Mucosa of gallbladder (tissue), 1 donor: ENCODE measurements at places on chromosomes 1 and 21. TPM values are rescaled to one million over a fixed set of nuclear protein-coding genes. Genes with fewer than 3 reads are reported as not detected.

FAM76A gene
- 16.8 TPM for total RNA-seq

FUBP1 gene
- 107 TPM for total RNA-seq

IKBKE gene
- total RNA-seq, result 11.7 TPM

TSPEAR gene
- 0.06 TPM for total RNA-seq

- no peak for DNase-seq
Observed at GRCh38 chr1:41353744-41354143, 7.5 kb upstream of the FOXO6 start.

DNA sequence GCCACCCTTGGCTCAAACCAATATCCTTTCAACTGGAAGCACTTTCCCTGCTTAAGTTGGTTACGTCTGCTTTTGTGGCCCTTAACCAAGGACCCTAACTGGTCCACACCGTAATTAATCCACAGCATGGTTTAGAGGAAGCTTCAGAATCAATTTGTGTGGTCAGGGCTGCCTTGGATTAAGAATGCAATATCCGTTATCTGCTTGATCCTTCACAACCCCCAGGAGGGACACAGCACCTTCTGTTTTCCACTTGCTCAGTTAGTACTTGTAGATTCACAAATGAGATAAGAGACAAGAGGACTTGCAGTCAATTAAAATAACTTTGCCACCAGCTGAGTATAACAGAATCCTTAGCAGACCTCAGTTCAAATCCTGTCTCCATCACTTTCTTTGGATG is 56.9 kb upstream of the LRP8 start:
- no peak for DNase-seq

- no peak for DNase-seq
Observed at GRCh38 chr21:33029975-33030461, 4.3 kb downstream of the OLIG2 start.

GRCh38 chr1:158037866-158038359 is 44.5 kb downstream of the KIRREL1 start:
- no peak for DNase-seq

DNA sequence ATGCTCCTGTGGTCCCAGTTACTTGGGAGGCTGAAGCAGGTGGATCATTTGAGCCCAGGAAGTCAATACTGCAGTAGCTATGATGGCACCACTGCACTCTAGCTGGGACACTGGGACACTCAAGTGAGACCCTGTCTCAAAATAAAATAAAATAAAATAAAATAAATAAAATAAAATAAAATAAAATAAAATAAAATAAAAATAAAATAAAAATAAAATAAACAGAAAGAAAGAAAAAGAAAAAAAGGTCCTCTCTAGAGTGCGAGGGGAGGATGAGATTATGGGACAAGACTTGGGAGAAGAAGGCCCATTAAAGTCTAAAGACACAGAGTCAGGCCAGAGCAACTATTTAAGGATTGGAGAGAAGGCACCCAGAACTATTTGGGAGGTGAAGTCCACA is 172.5 kb downstream of the IER5 start:
- DNase-seq, result no peak

DNA sequence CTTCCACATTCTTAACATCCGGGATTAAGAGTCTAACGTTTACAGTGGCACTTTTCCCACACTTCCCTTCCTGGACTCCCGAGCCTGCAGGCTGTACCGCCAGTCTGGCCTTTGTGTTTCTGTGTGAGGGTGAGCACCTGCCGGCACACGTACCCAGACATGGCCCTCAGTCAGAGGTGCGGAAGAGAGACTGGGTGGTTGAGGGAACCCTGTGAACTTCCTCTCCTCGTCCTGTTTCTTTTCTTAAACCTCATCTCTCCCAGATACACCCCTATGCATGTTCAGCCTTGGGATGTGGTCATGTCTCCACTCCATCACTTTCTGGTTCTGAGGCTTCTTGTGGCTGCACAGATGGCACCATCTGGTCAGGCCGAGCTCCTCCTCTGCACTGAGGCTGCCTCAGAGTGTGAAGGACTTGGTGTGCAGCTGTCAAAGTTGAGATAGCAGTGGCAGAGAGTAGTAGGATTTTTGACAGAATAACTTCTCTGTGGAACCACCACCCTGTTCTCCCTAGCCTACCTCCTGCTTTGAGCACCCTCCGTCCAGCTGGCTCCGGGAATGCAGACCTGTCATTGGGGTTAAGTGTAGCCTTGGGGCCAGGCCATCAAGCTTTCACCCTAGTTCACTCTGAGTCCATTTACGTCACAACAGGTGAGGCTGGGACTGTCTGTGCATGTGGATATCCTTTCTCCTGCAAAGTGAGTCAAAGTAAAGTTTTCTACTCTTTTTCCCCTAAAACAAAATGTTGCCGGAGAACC is 31.4 kb downstream of the VASH2 start:
- DNase-seq, result no peak

- DNase-seq, result no peak
Observed at GRCh38 chr1:208818770-208819445, 574.7 kb upstream of the PLXNA2 start.

DNA sequence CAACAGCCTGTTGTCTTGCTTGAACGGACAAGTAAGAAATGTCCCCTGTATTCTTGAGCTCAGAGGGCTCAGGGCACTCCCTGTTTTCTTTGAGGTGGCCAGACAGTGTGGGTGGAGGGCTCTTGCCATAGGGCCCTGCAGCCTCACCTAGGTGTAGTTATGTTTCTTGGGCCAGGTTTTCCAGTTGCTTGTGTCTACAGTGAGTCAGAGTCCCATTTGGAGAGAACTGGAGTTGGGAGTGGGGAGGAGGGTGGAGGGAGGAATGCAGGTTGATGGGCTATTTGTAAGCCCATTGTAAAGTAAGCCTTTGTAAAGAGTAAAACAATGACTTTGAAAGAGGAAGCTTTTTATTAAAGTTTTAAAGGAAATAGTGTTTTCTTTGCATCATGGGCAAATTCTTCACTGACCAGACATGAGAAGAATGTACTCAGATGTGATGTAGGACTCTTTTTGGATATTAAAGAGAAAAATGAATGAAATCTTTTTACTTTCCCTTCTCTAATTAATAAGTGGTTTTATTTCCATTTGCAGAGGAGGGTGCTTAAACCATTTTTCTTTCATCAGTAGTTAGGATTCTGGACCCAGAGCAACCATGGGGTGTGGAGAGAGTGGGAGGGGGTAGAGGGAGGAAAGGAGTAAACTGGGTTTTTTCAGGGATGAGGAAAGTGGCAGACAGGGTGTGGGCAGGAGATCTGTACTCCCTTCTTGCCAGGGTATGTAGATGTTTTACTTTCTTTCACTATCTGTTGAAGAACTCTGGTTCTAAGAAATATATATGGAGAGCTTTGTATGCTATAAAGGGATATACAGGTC is 45.1 kb upstream of the MACF1 start:
- no peak for DNase-seq

DNA sequence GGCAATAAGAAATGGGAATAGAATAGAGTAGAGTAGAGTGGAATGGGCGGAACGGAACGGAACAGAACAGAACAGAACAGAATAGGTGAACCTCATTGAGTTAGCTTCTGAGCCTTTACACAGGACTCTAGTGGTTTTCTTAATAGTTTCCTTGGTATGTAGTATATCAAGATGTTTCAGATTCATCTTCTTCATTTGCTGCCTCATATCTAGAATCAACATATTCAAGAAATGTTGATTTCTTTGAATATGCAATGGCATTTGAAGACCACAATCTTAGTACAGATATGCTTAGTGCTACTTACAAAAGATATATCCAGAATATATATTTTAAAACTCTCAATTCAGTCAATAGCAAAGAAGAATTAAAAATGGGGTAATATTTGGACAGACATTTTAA is 133.8 kb downstream of the TSEN15 start:
- DNase-seq, result no peak

DNA sequence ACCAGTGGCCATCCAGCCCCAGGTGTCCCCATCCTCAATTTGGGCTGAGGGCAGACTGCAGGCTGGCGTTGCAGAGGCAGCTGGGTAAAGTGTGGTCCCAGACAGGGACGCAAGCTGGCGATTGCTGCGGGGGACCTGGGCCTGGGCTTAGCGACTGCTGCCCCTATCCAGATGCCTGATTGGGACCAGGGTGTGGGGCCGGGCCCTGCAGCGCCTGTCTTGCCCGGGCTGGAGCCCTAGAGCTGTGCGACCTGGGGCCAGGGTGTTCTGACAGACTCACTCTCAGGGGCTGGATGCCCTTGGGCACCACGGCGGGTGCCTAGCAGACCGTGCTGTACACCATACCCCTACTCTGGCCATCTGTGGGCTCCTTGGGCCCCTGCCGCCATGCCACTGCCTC is 16.2 kb upstream of the FAAP20 start:
- no peak for DNase-seq

DNA sequence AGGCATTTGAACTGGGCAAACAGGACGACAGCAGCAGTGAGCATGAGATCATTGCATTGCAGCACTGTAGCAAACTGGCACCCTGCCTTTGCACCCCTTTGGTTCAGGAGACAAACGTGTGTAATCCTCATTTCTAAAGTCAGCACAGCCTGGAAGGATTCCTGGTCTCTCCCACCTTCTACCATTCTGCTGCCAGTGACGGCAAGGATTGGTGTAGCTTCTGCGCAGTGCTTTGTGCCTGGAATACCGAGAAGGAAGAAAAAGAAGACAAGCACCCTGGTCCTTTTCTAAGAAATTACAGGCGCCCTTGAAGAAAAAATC is 805.3 kb downstream of the USP25 start:
- DNase-seq, result peak; percentile 75

DNA sequence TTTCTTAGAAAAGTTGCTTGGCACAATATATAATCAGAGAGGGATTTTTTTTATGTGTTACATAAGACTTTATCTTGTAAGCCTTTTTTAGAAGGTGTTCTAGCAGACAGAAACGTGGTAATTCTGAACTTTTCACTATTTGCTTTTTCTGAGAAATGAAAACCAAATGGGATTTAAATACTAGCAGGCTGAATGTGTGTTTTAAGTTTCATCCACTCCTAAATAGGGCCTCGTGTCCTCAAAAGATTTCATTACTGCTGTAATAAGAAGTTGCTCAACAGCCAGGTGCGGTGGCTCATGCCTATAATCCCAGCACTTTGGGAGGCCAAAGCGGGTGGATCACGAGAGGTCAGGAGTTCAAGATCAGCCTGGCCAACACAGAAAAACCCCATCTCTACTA is 44.7 kb upstream of the FMO2 start:
- no peak for DNase-seq

DNA sequence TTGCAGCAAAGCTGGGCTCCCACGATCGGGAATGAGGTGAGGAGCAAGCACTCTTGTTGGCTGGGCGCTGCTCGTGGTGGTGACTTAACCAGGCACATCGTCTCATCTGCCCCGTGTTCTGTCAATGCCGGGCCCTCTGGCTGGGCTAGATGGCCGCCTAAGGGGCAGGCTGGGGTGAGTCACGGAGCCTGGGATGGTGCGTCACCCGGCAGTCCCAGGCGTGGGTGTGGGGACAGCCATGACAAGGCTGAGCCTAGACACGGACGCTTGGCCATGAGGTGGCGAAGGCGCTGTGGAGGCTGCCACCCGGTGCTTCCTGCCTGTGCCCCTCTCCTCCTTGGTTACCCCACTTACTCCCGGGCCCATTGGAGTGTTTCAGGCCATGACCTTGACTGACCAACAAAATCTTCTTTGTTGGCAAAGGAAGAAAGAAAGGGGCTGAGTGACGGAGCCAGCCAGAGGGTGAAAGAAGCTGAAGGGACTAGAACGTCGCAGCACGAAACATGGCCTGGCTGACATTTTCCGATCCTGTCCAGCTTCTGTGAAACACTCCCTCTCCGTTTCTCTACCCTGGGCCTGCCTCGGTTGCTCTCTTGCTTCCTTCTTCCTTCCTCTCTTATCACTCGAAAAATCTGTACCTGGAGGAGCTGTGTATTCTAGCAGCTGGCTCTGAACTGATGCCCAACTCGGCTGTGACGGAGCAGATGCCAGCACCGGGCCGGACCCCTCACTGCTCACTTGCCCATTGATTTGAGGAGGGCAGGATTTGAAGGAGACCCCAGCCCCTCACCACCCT is 596 bp downstream of the CD247 start:
- DNase-seq, result no peak

- no peak for DNase-seq
Observed at GRCh38 chr1:89574621-89575020, 50.0 kb downstream of the LRRC8B start.

GRCh38 chr1:58905628-58906221 is 121.9 kb upstream of the JUN start:
- no peak for DNase-seq

DNA sequence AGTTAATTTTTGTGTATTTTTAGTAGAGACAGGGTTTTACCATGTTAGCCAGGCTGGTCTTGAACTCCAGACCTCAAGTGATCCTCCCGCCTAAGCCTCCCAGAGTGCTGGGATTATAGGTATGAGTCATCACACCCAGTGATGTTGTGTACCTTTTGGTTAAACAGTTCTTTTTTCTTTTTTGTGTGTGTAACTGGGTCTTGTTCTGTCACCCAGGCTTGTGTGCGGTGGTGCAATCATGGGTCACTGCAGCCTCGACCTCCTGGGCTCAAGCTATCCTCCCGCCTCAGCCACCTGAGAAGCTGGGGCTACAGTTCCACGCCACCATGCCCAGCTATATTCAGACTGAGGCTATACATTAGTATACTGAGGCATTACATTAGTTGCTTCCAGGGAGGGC is 37.8 kb downstream of the GABPB2 start:
- no peak for DNase-seq

DNA sequence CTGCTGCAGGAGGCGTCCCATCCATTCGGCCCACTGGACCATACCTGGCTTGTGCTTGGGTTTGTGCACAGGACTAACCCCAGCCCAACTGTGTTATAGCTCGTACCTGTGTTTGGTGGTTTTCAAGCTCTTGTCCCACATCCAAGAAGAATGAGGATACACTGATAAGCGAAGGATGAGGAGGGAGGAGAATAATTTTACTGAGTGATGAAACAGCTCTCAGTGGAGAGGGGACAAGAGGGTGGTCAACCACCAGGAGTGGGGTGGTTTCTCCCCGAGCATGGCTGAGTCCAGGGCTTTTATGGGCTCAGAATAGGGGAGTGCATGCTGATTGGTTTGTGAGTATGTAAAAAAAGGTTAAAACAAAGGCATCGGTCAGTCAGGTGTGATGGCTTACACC is 12.1 kb upstream of the USP48 start:
- DNase-seq, result no peak

DNA sequence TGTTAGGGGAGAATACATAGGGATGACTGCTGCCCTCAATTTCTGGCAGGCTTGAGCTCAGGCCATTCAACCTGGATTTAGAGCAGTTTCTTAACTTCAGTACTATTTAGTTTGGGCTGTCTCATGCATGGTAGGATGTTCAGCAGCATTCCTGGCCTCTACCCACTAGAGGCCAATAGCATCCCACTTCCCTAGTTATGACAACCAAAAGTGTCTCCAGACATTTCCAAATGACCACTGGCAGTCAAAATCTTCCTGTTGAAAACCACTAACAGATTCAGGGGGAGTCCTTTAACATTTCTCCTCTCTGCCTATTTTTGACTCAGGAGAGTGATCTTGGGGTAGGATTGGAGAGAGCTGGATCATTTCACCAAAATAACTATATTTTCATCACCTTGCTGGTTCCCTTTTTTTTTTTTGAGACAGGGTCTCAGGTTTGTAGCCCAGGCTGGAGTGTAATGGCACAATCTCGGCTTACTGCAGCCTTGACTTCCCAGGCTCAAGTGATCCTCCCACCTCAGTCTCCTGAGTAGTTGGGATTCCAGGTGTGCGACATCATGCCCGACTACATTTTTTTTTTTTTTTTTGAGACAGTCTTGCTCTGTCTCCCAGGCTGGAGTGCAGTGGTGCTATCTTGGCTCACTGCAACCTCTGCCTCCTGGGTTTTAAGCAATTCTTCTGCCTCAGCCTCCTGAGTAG is 8.7 kb downstream of the GNAT2 start:
- no peak for DNase-seq

GRCh38 chr1:165073185-165074007 is 283.1 kb downstream of the LMX1A start:
- no peak for DNase-seq

GRCh38 chr1:221521686-221522085 is 220.2 kb downstream of the DUSP10 start:
- DNase-seq, result no peak
